ENCODE measurements at places on chromosomes 6 and 20.

GRCh38 chr20:2234598-2235191, 61.1 kb upstream of the TGM3 start:
- no peak for DNase-seq

GRCh38 chr6:4378319-4378996, 243.1 kb upstream of the ECI2 start:
- DNase-seq = no peak

- DNase-seq = no peak
Observed at GRCh38 chr6:45483021-45483420, 105.3 kb upstream of the SUPT3H start.

DNA sequence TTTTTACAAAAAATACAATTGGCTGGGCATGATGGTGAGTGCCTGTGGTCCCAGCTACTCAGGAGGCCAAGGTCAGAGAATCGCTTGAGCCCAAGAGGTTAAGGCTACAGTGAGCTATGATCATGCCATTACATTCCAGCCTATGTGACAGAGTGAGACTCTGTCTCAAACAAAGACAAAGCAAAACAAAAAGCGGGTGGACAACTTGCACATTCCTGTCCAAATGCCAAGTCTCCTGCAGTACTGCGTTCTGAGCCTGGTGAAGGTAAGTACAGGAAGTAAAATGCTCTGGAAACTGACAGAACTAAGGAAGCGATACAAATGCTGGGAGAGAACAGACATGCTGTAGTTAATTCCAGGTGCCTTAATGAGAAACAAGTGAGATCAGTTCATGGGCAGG, 20.4 kb upstream of the TMEM242 start:
- no peak for DNase-seq

- no peak for DNase-seq
Observed at GRCh38 chr6:3791526-3792203, 40.2 kb upstream of the PXDC1 start.

DNA sequence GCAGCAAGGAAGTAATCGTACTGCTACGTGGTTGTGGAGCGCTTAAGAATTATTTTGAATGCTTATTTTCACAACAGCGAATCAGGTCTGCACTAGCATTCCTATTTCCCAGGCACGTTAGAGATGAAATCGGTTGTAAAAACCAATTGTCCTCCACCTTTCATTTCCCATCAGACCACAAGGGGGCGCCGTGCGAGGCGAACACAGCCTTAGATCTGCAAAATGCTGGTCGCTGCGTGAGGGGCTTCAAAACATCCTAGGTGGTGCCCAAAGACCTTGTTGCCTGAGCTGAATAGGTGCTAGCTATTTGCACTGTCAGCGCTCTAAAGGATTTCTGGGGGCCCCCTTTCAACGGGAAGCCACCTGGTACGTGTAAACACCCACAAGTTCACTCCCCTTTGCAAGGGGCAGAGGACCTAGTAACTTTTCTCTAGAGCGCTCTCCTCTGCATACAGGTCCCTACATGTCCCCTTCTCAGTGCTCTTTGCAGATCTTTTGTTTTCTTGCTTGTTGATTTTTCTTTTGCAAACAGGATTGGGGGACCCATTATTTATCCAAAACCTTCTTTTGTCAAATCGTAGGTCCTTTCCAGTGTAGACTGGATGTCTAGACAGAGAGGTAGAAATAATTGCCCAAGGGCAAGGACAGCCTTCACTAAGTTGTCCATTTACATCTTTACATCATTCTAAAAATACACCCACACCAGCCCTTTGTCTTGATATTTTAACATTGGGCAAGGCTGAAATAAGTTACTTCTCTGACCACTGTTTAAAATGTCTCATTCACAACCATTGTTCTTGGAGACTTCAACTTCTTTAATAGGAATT, 59.8 kb downstream of the NEDD9 start:
- peak; percentile 80 for DNase-seq

DNA sequence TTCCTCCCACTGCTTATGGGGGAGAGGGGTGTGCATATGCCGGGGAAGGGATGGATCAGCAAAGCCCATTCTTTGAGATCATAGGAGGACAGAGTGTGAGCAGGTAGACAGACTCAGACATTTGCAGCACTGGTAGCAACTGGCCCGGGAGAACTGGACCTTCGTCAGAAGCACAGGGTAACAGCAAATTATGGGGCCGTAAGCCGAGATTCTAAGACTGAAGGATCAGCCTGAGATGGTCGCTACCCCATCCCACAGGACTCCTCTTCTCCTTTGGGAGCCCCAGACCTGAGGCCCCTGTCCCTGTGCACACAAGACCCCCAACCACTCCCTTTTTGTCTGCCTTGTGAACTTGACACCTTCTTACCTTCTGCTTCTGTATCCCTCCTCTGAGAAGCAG, 106.5 kb downstream of the TOX2 start:
- DNase-seq = no peak

GRCh38 chr20:64101731-64102621, 5.4 kb downstream of the NPBWR2 start:
- DNase-seq = peak; percentile 54

- DNase-seq = no peak
Observed at GRCh38 chr20:8246153-8246552, 114.1 kb downstream of the PLCB1 start.

- DNase-seq = no peak
Observed at GRCh38 chr6:148530976-148531375, 188.3 kb downstream of the SASH1 start.

GRCh38 chr6:13289789-13290318, 38.5 kb downstream of the TBC1D7 start:
- DNase-seq = no peak

DNA sequence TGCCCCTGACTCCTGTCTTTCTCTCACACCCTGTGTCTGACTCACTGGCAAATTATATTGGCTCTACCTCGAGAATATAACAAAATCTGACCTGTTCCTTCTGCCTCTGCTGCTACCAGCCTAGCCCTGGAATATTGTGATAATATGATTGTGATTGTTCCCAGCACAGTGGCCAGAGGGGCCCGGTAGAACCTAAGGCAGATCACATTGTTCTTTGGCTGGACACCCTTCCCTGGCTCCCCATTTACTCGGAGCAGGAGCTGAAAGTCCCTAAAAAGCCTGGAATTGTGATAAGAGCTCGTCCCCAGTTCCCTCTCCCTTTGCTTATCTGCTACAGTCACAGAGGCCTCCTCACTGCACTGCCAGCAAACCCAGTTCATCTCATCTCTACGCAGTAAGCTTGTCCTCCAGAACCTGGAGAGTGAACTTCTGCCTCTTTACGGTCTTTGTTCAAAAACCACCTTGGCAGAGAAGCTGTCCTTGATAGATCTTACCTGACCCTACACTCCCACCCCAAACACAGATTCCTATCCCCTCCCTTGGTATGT, 21.8 kb downstream of the SERPINB6 start:
- no peak for DNase-seq

DNA sequence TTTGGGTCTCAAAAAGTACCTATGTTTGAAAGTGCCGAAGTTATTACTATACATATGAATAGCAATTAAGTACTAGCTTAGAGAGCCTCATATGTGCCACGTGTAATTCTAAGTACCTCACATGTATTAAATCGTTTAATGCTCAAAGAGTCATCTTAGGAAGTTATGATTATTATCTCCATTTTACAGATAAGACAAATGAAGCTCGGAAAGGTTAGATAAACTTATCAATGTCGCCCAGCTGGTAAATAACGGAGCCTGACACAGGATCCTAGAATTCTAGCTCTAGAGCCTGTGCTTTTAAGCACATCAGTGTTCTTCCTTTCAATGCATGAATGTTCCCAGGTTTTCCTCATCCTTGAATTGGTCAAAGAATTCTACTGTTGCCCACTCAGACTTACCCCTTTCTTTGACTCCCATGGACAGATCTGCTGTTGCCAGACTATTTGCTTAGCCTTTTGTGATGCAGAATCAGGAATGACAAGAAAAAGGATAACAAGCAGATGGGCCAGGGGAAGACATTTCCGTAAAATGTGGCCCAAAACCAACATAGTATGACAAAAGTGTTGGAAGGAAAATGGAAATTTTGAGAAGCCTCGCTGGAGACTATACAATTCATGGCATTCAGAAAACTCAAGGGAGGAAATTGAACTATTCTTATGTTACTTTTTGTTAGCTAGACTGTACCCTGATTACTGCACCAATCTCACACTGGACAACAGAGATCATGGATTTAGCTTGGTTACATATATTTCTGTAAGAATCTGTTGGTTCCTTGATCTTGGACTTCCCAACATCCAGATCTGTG, 237.1 kb upstream of the CITED2 start:
- DNase-seq = no peak

DNA sequence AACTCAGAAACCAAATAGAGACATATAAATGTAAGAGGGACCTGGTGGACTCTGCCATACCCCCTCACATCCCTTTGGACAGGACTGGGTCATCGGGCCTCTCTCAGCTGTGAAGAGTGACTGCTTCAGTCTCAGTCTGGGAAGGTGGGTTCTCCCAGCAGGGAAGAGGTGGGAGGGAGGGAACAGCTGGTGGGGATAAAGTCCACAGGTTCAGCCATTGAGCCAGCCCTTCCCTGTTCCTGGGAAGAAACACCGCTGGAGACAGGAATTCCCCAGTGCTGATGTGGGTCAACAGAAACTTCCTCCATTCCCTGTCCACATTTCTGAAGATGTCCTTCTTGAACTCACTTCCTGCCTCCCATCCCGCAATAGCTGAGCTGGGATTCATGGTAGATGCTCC, 209.2 kb upstream of the PMEPA1 start:
- DNase-seq = no peak

DNA sequence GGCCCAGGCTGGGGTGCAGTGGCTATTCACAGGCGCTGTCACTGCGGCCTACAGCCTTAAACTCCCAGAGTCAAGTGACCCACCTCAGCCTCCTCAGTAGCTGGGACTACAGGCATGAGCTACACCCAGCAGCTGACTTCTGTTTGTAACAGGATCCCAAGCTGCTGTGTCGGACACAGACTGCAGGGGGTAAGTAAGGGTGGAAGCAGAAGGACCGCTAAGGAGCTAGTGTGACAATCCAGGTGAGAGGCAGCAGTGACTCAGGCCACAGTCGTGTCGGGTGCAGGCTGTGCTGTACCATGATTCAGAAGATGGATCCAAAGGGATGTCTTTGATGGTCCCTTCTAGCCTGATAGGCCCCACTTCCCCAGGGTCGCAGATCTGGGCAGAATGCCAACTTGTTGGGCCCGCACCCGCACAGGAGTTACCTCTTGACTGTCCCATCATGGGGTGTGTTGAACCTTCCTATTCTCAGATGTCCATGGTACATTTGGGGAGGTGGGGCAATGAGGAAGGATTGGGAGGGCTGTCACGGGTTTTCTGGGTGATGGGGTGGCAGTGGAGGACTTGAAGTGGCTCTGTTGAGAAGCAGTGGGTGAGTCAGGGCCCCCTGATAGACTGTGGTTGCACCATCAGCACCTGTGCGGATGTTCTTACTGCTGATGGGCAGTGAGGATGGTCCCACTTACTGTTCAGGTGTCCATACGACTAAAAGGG, 25.3 kb downstream of the AAR2 start:
- DNase-seq = no peak

- DNase-seq = no peak
Observed at GRCh38 chr6:99712519-99712918, 105.9 kb downstream of the PRDM13 start.

GRCh38 chr6:71199736-71200135, 88.9 kb upstream of the OGFRL1 start:
- no peak for DNase-seq

GRCh38 chr6:104766595-104766994, 93.1 kb downstream of the HACE1 start:
- no peak for DNase-seq

GRCh38 chr6:139330826-139331500, 39.2 kb upstream of the TXLNB start:
- DNase-seq = no peak

DNA sequence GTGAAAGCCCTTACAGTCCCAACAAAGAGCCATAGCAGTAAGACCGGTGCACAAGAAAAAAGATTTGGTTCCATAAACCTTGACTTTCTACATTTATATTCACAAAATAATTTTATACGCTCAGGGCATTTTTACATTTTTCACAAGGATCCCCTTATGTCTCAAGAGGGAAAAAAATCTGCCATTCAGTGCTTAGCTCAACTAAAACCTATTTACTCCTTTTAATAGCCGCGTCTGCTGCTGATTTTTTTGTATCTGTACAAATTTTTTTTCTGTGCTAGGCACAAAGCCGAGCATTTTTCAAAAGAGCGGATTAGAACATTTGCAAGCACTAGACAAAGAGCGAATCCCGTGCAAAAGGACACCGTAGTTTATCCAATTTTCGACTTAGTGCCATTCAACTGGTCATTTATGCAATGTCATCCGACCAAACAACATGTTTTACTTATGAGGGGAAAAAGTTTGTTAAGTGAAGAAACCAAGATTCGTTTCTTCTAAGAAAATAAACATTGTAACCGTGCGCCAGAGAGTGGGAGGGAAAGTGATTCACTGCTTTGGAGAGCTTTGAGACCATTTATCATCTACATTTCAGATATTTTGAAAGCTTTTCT, 3.7 kb downstream of the TFAP2D start:
- DNase-seq = no peak
